ENCODE measurements at places on chromosomes 13 and 19. TPM values are rescaled to one million over a fixed set of nuclear protein-coding genes. Genes with fewer than 3 reads are reported as not detected.

Gene SAE1
- total RNA-seq: 224 TPM

DNA sequence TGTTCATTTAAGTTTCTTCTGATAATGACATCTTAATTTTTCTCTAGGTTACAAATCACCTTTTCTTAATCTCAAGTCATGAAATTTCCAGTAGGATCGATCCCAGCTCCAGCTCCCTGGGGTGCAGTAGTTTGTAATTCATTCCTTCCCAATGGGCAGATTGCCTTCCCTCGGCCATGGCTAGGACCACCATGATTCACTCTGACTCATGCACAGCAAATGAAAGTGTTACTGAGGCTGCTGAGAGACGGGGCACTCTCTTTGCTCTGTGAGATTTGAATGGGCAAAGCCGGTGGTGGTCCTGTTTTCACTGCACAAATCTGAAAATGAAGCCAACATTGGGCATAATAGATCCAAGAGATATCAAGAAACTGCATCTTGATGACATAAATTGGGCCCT lies 202.8 kb upstream of the IRS2 start:
- no peak for DNase-seq
- no peak overlapping the region for H3K27ac ChIP-seq
- no peaks in the 10 kb centered on the region for H3K4me1 ChIP-seq
- H3K27me3 ChIP-seq: no peaks in the 10 kb centered on the region
- H3K36me3 ChIP-seq: no peaks in the 10 kb centered on the region

DNA sequence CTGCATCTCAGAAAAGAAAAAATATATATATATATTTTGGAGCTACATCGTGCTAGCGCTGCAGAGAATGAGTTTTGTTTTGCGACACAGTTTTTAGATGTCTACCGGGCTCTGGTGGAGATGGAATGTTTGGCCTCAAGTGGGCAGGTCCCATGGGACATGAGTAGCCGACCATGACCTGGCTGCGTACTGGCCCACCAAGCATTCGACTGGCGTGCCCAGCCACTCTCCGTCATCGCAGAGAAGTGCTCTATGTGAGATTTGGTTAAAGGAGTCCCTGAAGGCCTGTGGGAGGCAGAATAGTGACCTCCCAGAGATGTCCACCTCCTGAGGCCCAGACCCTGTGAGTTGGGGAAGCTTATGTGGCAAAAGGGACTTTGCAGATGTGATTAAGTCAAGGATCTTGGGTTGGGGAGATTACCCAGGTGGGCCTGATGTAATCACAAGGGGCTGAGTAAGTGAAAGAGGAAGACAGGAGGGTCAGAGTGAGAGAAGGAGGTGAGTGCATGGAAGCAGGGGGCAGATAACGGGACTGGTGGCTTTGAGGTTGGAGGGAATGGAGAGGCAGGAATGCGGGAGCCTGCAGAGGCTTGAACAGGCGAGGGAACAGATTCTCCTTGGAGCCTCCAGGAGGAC lies 821 bp upstream of the LILRB4 start:
- peaks cover 42% of the 10 kb centered on the region for H3K36me3 ChIP-seq
- peaks cover 18% of the 10 kb centered on the region for H3K27me3 ChIP-seq
- no peak overlapping the region for H3K27ac ChIP-seq
- no peaks in the 10 kb centered on the region for H3K4me1 ChIP-seq

Gene ZNF69
- 24.5 TPM for total RNA-seq

- no peak for DNase-seq
- peaks cover 70% of the 10 kb centered on the region for H3K27me3 ChIP-seq
- no peak overlapping the region for H3K4me3 ChIP-seq
Measured at GRCh38 chr19:46060012-46060411, 19.2 kb upstream of the IGFL4 start.

GRCh38 chr13:110551284-110551683 lies 10.2 kb downstream of the RAB20 start:
- no peak overlapping the region for H3K4me3 ChIP-seq
- peak overlapping the region; percentile 64 for H3K27ac ChIP-seq
- no peak for DNase-seq
- peaks cover 14% of the 10 kb centered on the region for H3K36me3 ChIP-seq
- peaks cover 11% of the 10 kb centered on the region for H3K4me1 ChIP-seq
- no peaks in the 10 kb centered on the region for H3K27me3 ChIP-seq

Gene CYP2A6
- 0.25 TPM for total RNA-seq

Gene FFAR2
- total RNA-seq: not detected

Gene OR7D2
- not detected for total RNA-seq

- peaks cover 37% of the 10 kb centered on the region for H3K4me1 ChIP-seq
- peaks cover 6% of the 10 kb centered on the region for H3K36me3 ChIP-seq
- H3K4me3 ChIP-seq: peak overlapping the region; percentile 68
- no peak for DNase-seq
Measured at GRCh38 chr19:17303940-17304267, 679 bp upstream of the ABHD8 start.

- no peaks in the 10 kb centered on the region for H3K4me1 ChIP-seq
- H3K4me3 ChIP-seq: no peak overlapping the region
- no peaks in the 10 kb centered on the region for H3K27me3 ChIP-seq
- no peaks in the 10 kb centered on the region for H3K36me3 ChIP-seq
- DNase-seq: no peak
Measured at GRCh38 chr13:28120317-28120716, 18.0 kb upstream of the PAN3 start.

GRCh38 chr13:114063545-114064449 lies 68.6 kb downstream of the RASA3 start:
- H3K27ac ChIP-seq: peak overlapping the region; percentile 91
- no peak overlapping the region for H3K4me3 ChIP-seq
- no peaks in the 10 kb centered on the region for H3K27me3 ChIP-seq
- H3K36me3 ChIP-seq: no peaks in the 10 kb centered on the region

Gene PSG1
- total RNA-seq: not detected

Gene SCAF1
- total RNA-seq: 105 TPM

- peaks cover 4% of the 10 kb centered on the region for H3K4me1 ChIP-seq
- peaks cover 5% of the 10 kb centered on the region for H3K27me3 ChIP-seq
- H3K36me3 ChIP-seq: no peaks in the 10 kb centered on the region
- no peak overlapping the region for H3K4me3 ChIP-seq
Measured at GRCh38 chr13:26246154-26246553, 7.8 kb upstream of the CDK8 start.

GRCh38 chr13:48220981-48221685 lies 11.9 kb upstream of the ITM2B start:
- DNase-seq: no peak
- H3K36me3 ChIP-seq: peaks cover 11% of the 10 kb centered on the region
- H3K27ac ChIP-seq: no peak overlapping the region

DNA sequence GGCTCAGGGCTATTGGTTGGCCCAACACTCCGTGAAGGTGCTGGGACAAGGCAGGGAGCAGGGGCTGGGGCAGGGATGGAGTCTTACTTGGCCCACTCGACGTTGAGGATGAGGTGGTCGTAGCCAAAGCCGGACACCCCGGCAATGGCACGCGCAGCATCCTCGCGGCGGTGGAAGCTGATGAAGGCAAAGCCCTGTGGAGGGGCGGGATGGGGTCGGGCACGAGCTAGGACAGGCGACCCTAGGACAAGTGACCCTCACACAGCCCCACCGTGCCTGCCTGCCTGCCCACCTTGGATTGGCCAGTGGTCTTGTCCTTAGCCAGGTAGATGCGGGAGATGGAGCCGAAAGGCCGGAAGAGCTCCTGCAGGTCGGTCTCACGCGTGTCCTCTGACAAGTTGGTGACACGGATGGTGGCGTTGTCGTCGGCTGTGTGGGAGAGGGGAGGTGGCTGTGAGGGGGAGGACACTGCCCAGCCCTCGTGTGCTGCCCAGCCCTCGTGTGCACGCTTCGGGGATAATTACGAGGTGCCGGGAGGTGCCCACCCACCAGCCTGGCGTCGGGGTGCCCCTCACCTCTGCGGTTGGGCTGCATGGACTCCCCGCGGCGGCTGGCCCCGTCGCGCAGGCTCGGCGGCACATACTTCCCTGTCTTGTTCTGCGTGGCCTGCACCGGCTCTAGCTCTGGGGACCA lies 4.0 kb downstream of the P2RY11 start:
- no peaks in the 10 kb centered on the region for H3K27me3 ChIP-seq
- no peak overlapping the region for H3K4me3 ChIP-seq
- peaks cover 11% of the 10 kb centered on the region for H3K4me1 ChIP-seq

DNA sequence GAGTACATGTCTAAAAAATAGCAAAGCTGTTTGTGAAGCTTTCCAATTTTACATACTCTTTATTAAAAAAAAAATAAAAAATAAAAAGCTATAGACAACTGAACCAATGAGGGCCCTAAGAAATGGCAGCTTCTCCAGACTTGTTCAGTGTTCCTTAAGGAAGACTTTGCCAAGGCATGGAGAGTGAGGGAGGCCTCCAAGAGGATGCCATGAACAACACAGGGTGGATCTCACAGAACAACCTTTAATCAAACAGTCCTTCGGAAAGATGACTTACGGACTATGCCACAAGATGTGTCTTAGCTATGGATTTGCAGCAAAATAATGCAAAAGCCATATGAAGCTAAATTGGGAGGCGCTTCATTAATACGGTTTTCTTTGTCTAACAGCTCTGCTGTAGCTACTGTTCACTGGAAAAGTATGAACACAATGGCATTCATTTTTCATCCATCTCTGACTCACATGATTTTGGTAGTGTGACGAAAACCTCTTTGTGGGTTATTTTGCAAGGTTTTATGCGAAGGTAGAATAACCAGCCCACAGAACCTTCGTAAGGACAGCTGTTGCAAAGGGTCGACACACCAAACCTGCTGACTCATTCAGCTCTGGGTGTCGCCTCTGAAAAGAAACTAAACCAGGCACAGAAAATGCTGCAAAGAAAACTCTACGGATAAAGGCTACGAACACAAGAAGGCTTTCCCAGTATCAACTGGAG lies 27.7 kb downstream of the EFNB2 start:
- no peaks in the 10 kb centered on the region for H3K27me3 ChIP-seq
- peaks cover 12% of the 10 kb centered on the region for H3K36me3 ChIP-seq
- DNase-seq: no peak
- H3K27ac ChIP-seq: peak overlapping the region; percentile 97
- peaks cover 26% of the 10 kb centered on the region for H3K4me1 ChIP-seq
- no peak overlapping the region for H3K4me3 ChIP-seq

Gene IL4I1
- 1.4 TPM for total RNA-seq

GRCh38 chr19:35260694-35261304 lies 8.0 kb upstream of the USF2 start:
- peaks cover 7% of the 10 kb centered on the region for H3K4me1 ChIP-seq
- peaks cover 29% of the 10 kb centered on the region for H3K36me3 ChIP-seq
- peak overlapping the region; percentile 63 for H3K27ac ChIP-seq
- no peak overlapping the region for H3K4me3 ChIP-seq
- no peaks in the 10 kb centered on the region for H3K27me3 ChIP-seq

GRCh38 chr13:50893211-50893852 lies 16.3 kb upstream of the RNASEH2B start:
- DNase-seq: no peak
- no peaks in the 10 kb centered on the region for H3K36me3 ChIP-seq
- peak overlapping the region; percentile 49 for H3K4me3 ChIP-seq
- peaks cover 40% of the 10 kb centered on the region for H3K4me1 ChIP-seq

DNA sequence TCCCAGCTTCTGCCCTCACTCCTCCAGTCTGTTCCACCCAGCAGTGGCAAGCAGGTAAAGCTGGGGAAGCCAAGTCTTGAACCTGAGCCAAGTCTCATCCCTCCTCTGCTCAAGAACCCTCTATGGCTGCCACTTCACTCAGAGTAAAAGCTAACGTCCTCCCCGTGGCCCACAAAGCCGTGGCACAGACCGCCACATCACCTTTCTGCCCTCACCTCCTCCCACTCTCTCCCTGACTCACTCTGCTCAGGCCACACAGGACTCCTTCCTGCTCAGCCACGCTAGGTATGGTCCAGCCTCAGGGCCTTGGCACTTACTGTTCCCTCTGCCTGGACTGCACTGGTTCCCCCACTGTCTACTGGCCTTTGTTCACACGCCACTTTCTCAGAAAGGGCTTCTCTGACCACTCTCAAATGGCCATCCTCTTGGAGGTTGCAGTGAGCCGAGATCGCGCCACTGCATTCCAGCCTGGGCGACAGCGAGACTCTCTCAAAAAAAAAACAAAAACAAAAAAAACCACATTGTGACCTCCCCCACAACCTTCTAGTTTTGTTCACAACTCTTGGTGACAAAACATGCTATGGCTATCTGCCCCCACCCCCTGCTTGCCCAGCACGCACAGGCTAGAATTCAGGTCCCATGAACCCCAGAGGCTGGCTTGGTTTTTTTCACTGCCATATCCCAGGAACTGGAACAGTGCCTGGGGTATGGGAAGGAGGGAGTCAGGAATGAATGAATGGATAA lies 15.8 kb downstream of the NDUFB7 start:
- no peak overlapping the region for H3K4me3 ChIP-seq
- H3K27me3 ChIP-seq: no peaks in the 10 kb centered on the region
- H3K36me3 ChIP-seq: no peaks in the 10 kb centered on the region
- peaks cover 33% of the 10 kb centered on the region for H3K4me1 ChIP-seq
- H3K27ac ChIP-seq: peak overlapping the region; percentile 77

DNA sequence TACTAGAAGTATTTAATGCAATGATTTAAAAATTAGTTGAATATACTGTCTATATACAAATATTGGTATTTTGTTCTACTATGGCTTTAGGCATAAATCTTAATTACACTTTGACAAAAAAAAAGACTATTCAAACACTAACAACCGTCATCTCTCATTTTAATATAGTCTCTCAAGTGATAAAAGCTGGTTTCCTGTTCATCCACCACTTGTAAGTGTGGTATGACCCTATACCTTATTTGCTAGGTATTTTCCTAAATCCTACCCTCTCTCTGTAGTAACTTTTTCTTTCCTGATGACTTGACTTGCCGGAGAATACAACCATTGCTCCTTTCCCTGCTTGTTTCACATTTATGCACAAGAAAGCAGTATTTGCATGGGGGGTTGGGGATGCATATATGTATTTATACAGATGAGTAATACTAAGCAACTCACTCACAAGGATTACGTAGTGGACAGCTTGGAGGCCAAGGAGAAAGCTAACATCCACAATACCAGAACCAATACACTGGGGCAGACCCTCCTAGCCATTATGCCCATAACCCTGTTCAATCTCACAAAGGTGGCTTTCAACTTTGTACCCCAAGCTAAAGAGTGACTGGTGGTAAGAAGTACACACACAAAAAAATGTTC lies 12.7 kb upstream of the EFNB2 start:
- H3K4me1 ChIP-seq: peaks cover 11% of the 10 kb centered on the region
- peaks cover 41% of the 10 kb centered on the region for H3K36me3 ChIP-seq
- H3K4me3 ChIP-seq: no peak overlapping the region
- no peaks in the 10 kb centered on the region for H3K27me3 ChIP-seq
- DNase-seq: no peak

GRCh38 chr19:15404780-15405211 lies 14.0 kb downstream of the AKAP8L start:
- peak overlapping the region; percentile 80 for H3K27ac ChIP-seq
- H3K36me3 ChIP-seq: peaks cover 37% of the 10 kb centered on the region
- H3K4me3 ChIP-seq: no peak overlapping the region
